Stimulated activated CD8-positive, alpha-beta memory T cell treated with anti-CD3 and anti-CD28 coated beads, Interleukin-4, amount 100 ng/mL, for 4 hours (primary cell): ENCODE measurements at places on chromosomes 4 and X.

DNA sequence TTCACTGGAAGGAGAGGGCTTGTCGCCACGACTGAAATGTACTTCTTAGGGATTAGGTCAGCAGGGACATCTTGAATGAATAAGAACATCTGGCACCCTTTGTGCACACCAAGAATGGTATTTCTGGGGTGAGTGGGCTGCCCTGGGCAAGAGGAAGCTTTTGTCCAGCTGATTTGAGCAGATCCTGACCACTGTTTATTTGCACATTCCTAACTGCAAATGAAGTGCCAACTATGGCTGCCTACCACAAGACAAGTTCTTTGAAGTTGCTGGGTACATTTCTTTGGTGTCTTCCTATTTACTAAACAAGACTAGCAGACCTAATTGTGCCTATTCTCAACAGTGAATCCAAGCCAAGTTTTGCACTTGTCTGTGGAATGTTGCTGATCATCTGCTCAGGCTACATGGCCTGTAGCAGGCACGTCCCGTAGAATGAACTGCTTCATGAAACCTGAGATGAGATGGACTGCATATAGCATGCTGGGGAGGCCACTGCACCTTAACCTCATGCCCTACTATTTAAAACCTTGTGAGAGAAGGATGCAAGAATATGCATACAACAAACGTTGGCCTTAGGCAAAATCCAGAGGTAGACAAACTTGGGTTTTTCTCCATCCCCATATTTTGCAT, 45.0 kb downstream of the PIR start:
- no peak for DNase-seq

GRCh38 chr4:90064196-90064595, 63.0 kb upstream of the CCSER1 start:
- no peak for DNase-seq

GRCh38 chr4:9811806-9812205, 30.4 kb downstream of the DRD5 start:
- no peak for DNase-seq

GRCh38 chr4:81638698-81639097, 167.0 kb upstream of the RASGEF1B start:
- DNase-seq = no peak

GRCh38 chr4:94757192-94758140, at the start of gene BMPR1B:
BMPR1B (plus strand) TSS chr4:94757955; CDS start chr4:95104425, 346,470 bp downstream.
- DNase-seq = no peak
